Activated T-helper 1 cell treated with anti-CD3 and anti-CD28 coated beads, Interleukin-12 subunit alpha, Interleukin-12 subunit beta, Interleukin-2, Interleukin-4 antibody, amounts not matched to agents 30 ng/mL and 10 ng/mL and 1 ng/mL, durations not matched to agents 14 hours and 24 hours and 36 hours (primary cell): ENCODE measurements at places on chromosomes 13 and 19. TPM values are rescaled to one million over a fixed set of nuclear protein-coding genes. Genes with fewer than 3 reads are reported as not detected.

MEIS3 gene
- not detected in 2 replicates for total RNA-seq

DNA sequence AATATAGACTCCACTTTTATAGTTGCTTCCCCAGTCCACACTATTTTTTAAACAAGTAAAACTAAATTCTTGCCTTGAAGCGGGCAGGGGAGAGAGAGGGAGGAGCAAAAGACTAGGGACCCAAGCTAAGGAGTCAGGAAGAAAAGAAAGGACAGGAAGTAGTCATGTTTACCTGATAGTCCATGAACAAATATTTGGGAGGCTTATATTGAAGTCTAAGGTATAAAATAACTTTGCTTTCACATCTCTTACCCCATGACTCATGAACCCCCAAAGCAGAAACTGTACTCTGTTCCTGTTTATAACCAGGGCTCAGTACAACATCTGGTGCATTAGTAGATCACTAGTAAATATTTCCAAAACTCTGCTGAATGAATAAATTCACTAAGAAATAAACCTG, 67.3 kb downstream of the ZAR1L start:
- DNase-seq, result no peak

GRCh38 chr19:12783291-12783848, 7.9 kb upstream of the JUNB start:
- peak; percentile 36 for DNase-seq

- DNase-seq, result no peak
These were observed 737 bp downstream of the XRCC1 start for GRCh38 chr19:43574424-43575155.

DNA sequence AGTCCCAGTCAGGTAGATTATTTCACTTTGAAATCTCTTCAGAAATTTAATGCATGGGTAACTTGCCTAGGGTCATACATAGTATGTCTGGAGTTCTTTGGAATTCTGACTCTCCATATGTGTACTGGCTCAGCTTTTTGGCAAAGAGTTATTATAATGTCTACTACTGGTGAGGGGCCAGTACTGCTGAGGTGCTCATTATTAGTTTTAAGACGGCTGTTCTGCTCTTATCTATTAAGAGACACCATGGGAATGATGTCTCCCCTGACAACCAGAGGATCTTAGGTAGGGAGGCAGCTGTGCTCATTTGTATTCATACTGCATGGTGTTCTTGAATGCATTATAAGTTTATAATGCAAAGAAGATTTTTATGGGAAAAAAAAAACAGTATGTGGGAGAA, 184.1 kb downstream of the RGCC start:
- no peak for DNase-seq

ZNF568 gene
- total RNA-seq, result 4.4 and 4.9 TPM in 2 replicates

DNA sequence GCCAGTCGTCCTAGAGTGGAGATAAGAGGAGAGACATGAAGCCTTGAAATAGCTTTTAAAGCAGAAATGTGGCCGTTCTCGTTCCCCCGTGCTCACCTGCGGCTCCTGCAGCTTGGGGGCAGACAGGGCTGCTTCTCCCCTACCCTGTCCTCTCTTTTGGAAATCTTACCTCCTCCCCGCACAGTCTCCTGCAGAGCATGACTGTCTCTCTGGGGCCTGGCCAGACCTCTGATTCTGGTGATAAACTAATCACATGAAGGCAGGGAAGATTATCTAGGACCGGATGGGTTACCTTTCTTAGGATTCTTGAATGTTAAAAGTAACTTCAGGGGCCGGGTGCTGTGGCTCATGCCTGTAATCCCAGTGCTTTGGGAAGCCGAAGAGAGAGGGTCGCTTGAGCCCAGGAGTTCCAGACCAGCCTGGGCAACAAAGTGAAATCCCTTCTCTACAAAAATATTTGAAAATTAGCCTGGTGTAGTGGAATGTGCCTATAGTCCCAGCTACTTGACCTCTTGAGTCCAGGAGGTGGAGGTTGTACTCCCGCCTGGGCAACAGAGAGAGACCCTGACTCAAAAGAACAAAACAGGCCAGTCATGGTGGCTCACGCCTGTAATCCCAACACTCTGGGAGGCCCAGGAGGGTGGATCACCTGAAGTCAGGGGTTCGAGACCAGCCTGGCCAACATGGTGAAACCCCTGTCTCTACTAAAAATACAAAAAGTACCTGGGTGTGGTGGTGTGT, 8.1 kb downstream of the CEBPA start:
- no peak for DNase-seq

DNA sequence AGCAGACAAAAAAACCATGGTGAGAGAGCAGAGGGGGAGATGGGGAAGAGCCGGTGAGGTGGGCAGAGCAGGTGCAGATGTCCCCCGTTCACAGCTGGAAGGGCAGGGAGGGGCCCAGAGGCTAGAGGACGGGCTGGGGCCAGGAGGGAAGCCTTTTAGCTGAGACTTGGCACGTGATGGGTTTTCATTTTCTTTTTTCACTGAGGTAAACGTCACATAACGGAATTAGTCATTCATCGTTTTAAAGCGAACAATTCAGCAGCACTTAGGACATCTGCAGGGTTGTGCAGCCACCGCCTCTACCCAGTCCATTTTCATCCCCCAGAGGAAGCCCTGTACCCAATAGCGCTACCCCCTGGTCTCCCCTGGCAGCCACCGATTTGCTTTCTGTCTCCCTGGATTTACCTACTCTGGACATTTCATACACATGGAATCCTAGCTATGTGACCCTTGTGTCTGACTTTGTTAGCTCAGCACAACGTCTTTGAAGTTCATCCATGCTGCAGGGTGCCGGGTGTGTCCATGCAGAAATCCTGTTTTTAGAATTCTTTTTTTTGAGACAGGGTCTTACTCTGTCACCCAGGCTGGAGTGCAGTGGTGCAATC, 16.0 kb upstream of the EMC10 start:
- no peak for DNase-seq

DNA sequence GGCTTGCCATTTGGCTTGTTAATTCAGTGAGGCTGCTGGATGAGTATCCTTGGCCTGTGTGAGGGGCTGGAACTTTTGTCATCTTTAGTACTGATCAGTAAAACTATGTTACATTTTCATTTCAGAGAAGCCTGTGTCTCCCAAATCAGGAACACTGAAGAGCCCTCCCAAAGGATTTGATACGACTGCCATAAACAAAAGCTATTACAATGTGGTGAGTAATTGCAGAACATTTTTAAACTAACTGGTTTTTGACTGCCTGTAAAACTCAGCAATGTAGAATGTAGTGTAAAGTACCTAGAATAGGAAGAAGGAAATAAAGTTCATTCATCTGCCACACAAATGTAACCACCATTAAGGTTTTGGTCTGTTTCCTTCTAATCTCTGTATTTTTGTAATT, 87.4 kb upstream of the TEX29 start:
- no peak for DNase-seq

GPR183 gene
- total RNA-seq, result 22.6 and 23.6 TPM in 2 replicates

GRCh38 chr13:105572401-105572800, 963.1 kb downstream of the EFNB2 start:
- no peak for DNase-seq

CRLF1 gene
- not detected in 2 replicates for total RNA-seq

GRCh38 chr13:113589961-113590339, 5.4 kb downstream of the TFDP1 start:
- no peak for DNase-seq
